T1000 (cell line): ENCODE measurements at places on chromosomes 6 and 20.

DNA sequence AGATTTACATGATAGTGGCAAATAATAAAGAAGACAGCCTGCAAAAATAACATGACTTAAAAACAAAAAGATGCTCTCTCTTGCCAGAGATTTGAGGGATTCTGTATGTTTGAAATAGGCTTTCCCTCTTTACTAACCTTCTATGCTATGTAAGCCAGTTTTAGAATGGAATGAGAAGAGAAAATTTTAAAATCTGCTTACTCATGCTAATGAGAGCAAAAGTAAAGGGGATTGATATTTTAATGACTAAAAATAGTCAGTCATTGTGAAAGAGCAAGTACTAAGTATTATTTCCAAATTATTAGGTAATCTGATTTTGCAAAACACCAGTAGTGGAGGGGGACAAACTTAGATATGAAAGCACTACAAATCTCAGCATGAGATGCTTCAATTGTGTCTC, 563.3 kb upstream of the ADGRB3 start:
- no peak for DNase-seq

GRCh38 chr20:49635166-49635565, 67.2 kb upstream of the PTGIS start:
- DNase-seq, result no peak

DNA sequence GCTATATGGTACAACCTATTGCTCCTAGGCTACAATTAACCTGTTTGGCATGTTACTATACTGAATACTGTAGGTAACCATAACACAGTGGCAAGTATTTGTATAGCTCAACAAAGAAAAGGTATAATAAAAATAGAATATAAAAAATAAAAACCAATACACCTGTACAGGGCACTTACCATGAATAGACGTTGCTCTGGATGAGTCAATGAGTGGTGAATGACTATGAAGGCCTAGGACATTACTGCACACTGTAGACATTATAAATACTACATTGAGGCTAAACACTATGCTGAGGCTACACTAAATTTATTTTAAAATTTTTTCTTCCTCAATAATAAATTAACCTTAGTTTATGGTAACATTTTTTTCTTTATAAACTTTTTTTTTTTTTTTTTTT, 18.6 kb downstream of the ELOVL5 start:
- no peak for DNase-seq

DNA sequence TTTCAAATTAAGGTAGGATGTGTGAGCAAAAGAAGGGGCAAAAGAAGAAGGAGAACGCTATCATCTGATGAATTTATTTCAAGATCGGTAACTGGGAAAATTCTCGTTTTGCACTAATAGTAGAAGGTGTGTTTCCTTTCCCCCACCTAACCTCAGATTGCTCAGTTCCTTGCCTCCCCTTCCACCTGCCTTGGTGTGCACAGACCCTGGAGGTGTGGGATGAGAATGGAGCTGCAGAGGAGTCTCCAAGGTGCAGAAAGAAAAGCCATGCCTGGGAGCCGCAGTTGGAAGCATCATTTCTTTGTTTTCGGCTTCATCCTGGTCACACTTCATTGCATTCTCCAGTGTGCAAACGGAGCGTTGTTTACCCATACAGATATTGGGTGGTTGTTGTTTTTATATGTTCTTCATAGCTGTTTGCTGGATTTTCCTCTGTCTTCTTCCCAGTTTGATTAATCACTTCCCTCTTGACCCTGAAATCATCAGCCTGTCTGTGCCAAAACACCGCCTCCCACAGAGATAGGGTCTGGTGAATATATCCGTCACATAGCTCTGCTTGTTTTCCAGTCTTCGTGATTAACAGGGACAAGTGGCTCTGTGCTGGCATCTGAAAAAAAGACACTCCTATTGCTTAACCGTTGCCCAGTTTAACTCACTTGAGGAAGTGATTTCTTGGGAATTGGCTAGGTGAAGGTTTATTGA, 40.2 kb upstream of the NEDD9 start:
- no peak for DNase-seq
